HCEC 1CT (cell line): ENCODE measurements at places on chromosomes 6 and 20.

DNA sequence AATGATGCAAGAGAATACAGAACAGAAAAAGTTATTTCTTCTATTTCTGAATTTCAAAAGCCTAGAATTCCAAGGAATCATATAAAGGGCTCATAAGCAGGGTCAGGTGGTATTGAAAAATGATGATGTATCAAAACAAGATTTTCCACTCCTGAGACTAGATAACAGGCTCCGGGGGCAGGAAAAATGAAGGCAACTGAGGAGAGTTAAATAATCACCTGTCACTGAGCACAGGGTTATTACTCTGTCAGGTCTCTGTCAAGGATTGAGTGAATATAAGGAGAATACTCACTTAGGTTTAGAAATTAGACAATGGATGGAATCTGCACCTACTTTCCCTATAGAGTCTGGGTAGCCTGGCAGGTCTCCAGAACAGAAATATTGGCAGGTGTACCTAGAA lies 76.1 kb upstream of the KHDRBS2 start:
- no peak for DNase-seq

- no peak for DNase-seq
Observed at GRCh38 chr20:63122626-63123025, 93.3 kb downstream of the YTHDF1 start.

- no peak for DNase-seq
Observed at GRCh38 chr6:157774153-157775135, 48.6 kb upstream of the SNX9 start.

DNA sequence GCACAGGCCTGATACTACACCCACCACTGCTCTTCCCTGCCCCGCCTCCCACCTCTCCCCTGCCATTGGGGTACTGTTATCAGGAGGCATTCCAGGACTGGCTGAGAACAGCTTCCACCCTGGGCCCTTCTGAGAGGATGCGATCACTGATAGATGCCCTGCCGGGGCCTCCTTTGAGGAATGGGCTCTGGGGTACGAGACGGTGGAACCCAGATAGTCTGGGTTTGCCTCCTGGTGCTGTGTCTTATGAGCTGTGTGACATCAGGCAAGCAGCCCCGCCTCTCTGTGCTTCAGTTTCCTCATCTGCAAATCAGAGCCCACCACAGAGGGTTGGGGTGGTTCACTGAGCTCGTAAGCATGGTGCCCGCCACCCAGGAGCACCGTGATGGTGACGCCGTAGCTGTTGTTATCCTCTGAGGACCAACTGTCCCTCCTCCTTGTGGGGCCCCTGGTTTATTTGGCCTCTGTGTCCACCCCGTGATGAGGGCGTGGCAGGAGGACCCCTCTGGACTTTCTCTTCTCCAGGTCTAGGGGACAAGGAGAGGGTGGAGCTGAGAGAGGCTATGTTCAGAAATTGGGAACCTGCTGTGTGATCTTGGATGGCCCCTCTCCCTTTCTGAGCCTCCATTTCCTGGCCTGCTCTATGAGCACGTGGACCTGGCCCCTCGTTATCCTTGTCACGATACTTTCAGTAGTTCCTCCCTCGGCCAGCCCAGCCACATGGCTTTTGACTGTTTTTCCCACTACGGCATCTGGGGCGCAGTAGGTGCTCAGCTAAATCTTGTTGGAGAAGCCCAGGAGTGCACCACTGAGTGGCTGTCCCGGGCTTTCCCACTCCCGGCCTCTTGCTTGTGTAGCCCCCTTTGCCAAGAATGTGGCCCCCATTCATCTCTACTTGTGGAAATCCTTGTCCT lies 18.3 kb downstream of the SRC start:
- DNase-seq: no peak

DNA sequence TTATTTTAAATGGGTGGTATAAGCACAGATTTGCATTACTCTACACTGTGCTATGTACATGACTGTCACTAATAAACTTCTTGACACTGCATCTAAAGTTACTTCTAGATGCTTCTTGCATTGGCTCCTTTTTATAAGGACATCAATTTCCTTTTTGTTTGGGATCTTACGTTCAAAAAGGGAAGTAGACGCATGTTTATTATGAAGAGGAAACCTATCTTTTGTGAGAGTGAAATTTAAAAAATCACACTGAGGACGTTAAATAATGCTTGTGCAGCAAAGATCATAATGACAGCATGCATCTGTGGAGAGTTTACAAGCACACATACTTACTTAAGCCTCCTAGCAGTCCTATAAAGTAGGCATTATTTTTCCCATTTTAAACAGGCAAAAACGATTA lies 479.5 kb downstream of the CD83 start:
- DNase-seq: no peak

DNA sequence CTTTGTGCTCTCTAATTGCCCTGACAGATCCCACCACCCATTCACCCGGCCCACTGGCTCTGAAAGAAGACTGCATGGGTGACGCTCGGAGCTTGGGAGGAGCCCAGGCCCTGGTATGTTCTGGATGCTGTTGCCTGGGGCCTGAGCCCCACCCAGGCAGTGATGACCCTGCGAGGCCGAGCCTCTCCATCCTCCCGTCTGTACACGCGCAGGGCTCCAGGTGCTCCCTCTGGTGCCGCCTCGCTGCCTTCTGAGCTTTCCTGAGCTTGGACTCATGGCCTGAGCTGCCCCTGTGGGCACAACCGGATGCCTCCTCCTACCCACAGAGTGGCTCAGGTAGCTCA lies 61.2 kb downstream of the STK35 start:
- DNase-seq: no peak

DNA sequence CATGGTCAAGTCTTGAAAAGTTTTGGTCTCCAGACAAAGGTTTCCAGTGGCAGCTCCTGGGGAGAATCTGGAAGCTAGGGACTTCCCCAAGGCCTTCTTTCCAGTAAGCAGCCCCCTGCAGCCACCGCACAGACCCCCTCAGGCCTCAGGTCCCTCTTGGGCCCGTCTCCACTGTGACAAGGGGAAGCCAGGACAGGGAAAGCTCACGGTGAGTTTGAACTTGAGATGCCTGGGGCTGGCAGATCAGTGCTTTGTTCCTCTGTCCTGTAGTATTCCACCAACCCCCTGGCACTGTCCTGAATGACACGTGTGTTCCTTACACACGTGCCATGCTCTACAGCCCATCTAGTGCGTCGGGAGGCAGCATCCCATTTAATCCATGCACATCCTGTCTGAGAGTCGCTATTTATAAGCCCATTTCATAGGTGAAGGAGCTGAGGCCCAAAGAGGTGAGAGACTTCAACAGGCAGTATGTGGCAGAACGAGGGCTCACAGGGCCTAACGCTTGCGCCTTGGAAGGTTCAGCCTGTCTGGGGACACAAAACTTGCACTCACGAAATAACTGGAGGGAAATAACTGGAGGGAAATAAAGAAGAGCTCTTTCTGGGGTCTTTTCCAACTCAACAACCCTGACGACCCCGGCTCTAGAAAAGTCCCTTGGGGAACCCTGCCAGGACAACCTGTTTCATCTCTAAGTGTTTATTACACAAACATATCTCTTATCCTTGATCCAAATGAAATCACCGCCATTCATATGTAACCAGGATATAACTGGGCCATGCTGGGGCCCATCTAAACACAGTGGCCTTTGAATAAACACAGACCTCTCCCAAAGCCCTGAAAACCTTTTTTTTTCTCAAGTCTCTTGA lies 123.0 kb downstream of the BANF2 start:
- DNase-seq: no peak

DNA sequence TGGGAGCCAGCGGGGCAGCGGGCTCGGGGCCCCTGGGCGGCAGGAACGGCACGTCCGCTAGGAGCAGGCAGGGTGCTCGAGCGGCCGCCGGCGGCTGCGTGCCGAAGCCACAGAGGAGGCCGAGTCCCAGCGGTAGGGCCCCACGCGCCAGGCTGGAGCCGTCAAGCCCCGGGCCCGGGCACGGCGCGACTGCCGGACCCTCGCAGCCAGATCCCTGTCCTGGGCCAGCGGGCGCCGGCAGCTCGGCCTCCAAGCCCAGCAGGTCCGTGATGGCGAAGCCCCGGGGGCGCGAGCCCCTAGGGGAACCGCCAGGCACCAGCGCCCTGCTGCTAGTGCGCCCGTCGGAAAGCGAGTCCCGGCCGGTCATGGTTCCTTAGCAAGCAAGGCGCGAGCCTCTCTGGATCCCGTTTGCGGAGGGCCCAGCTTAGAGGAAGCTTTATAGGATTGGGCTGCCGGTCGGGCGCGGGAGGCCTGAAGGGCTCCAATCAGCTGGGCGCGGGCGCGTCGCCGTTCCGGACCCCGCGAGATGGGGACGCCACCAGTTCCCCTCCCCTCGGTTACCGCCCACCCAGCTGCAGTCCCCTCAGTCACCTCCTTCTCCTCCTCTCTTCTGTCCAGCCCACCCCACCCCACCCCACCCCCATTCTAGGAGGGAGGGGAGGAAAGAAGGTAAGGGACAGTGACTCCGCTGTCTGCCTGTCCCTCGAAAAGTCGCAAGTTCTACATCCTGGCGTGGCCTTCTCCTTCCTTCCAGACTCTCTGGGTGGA lies at the start of gene VSX1:
Gene VSX1 (minus strand): TSS at position 412 of the 768 bp plus-strand sequence. CDS start 45 bp downstream, at position 367.
- no peak for DNase-seq

DNA sequence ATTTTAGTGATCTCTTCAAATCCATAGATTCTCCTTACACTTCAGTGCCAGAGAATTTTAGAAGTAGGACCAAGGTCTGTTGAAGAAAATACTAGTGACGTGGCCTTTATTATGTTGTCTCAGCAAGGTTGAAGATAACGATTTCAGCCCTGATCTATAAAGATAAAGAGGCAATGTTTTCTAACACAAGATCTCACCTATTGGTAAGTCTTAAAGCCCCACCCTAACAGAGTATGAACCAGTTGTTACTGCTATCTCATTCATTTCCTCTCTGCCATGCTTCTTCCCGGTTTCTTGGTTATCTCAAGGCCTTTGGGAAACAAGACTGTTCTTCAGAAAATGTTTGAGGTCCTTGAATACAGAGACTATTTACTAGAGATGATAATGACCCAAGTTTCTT lies 53.1 kb downstream of the KIAA0408 start:
- no peak for DNase-seq

GRCh38 chr6:132445201-132445951 lies 44.1 kb upstream of the MOXD1 start:
- peak; percentile 99 for DNase-seq
